ENCODE measurements at places on chromosomes 2 and 18. TPM values are rescaled to one million over a fixed set of nuclear protein-coding genes. Genes with fewer than 3 reads are reported as not detected.

Gene ELOA2
- not detected for total RNA-seq

Gene WNT10A
- total RNA-seq, result not detected

Gene CNDP1
- not detected for total RNA-seq

Gene SFXN5
- total RNA-seq, result 10.3 TPM

Gene RAX
- total RNA-seq, result not detected

Gene KCNF1
- not detected for total RNA-seq

Gene NAT8
- not detected for total RNA-seq

Gene SRD5A2
- not detected for total RNA-seq

Gene SKOR2
- not detected for total RNA-seq

Gene RBFA
- 18.0 TPM for total RNA-seq

Gene TACR1
- 0.44 TPM for total RNA-seq

Gene ANKRD29
- total RNA-seq, result 0.50 TPM

Gene ITGB6
- not detected for total RNA-seq

Gene PSD4
- total RNA-seq, result 1.4 TPM

Gene GKN2
- not detected for total RNA-seq

Gene MAP3K20
- 33.7 TPM for total RNA-seq

Gene GATA6
- total RNA-seq, result 30.0 TPM

Gene PER2
- 4.6 TPM for total RNA-seq

Gene CYP27C1
- total RNA-seq, result not detected

Gene GCG
- not detected for total RNA-seq

Gene KCNIP3
- total RNA-seq, result 14.2 TPM

Gene LYPD6
- not detected for total RNA-seq

Gene ASB18
- total RNA-seq, result not detected

Gene PAX8
- total RNA-seq, result 1.9 TPM

Gene KYNU
- total RNA-seq, result 0.25 TPM

Gene PRSS56
- total RNA-seq, result not detected

Gene TMEM17
- total RNA-seq, result 0.69 TPM

Gene DAW1
- total RNA-seq, result 2.8 TPM

Gene RAD51AP2
- total RNA-seq, result not detected

Gene RTP5
- not detected for total RNA-seq

All from cardiac ventricle fibroblast (primary cell).